ENCODE measurements at places on chromosomes 12 and 14.

DNA sequence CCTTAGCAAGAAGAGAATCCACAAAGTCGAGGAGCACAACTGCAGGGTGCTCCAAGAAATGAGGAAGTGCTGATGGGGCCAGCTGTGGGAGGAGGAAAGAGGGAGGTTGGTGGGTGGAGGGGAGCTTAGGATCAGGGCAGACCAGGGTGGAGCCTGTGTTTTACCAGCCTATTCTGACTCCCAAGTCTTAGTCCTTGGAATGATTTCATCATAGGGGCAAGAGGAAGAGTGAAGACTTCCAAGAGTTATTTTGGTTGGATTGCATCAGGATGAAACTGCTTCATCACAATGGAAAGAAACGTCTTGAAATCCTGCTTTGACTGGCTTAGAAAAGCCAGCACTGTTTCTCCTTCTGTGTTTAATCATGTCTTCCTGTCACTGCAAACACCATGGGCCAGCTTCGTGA is 194.0 kb downstream of the DPF3 start:
- peak; percentile 32 for DNase-seq

GRCh38 chr14:39897657-39898056 is 465.4 kb upstream of the FBXO33 start:
- no peak for DNase-seq

DNA sequence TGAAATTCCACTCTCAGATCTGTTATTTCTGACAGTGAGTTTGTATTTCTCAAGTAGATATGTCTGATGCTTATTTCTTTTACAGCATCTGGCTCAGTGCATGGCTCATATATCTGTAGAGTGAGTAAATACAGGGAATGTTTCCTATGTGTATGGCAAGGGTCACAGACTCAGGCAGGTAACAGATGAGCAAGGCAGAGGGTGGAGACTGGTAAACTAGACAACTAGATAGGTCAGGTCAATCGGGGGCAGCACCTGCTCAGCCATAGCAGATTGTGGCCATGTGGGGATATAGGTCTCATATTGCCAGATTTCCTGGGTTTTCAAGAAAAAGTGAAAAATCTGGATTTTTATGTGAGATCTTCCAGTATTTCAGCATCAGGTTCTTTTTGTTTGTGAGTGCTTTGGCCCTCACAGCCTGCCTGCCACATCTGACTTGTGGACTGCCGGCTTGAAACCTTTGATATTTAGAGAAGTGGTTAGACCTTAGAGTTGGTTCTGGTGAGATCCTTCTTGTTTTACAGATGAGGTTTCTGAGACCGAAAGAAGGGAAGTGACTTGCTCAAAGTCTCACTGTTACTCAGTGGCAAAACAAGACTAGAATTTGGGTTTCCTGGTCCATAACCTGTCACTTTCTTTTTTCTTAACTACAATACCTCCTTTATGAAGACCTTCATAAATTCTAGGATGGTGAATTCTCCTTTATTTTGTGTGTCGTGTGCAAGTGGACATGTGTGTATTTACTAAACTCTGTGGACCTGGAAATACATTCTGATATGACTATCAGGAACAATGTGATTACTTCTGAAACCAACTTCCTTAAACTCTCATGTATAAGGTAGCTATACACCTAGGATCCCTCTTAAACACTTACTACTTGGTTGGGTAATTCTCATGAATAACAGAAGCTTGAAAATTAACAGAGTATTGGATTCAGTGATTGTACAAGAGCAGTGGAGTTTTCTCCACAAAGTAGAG is 34.4 kb downstream of the PROX2 start:
- DNase-seq, result no peak

- no peak for DNase-seq
Observed at GRCh38 chr12:69026336-69026735, 93.4 kb upstream of the CPM start.

GRCh38 chr14:46989566-46989965 is 338.0 kb upstream of the RPL10L start:
- no peak for DNase-seq

GRCh38 chr12:104520242-104520900 is 63.6 kb downstream of the CHST11 start:
- DNase-seq, result no peak

- no peak for DNase-seq
Observed at GRCh38 chr14:22658946-22659345, 14.8 kb upstream of the OR6J1 start.

DNA sequence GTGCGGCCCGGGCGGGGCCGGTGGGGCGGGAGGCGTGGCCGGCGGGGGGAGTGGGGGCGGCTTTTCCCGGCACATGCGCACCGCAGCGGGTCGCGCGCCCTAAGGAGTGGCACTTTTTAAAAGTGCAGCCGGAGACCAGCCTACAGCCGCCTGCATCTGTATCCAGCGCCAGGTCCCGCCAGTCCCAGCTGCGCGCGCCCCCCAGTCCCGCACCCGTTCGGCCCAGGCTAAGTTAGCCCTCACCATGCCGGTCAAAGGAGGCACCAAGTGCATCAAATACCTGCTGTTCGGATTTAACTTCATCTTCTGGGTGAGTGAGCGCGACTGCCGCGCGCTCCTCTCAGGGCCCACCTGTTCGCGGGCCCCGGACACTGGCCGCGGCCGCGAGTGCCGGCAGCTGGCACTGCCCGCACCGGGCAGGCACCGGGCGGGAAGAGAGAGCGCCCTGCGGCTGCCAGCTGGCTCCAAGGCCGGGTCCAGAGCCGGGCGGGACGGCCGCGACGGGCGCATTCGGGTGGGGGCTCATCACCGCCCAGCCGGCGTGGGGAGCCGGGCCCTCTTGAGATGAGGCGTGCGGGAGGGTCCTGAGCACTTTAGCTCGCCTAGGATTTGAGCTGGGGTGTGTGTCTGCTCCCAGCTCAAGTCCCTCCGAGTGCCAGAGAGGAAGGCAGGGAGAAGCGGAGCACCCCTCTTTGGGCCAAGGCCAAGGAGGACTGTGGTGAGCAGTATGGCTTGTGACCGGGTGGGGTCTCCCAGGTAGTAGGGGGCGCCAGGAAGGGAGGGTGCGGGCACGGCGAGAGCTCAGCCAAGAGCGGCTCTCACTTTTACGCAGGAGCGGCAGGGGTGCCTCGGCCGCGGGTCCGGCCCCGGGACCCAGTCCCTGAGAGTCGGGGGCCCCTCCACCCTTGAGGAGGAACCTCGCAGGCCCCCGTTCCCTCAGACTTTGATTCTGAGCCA is at the start of gene CD9:
TSS of gene CD9 (plus strand) at position 145 of the 957 bp plus-strand sequence. CDS start at position 245, 100 bp downstream.
- DNase-seq, result no peak

GRCh38 chr12:114676142-114676741 is 7.7 kb downstream of the TBX3 start:
- no peak for DNase-seq

GRCh38 chr14:92756446-92756845 is 8.0 kb upstream of the LGMN start:
- DNase-seq, result no peak

- no peak for DNase-seq
Observed at GRCh38 chr14:62631176-62631575, 414.1 kb downstream of the KCNH5 start.

GRCh38 chr14:79749065-79749464 is 462.2 kb downstream of the DIO2 start:
- no peak for DNase-seq

- no peak for DNase-seq
Observed at GRCh38 chr14:73261520-73262426, 24.5 kb downstream of the PAPLN start.

DNA sequence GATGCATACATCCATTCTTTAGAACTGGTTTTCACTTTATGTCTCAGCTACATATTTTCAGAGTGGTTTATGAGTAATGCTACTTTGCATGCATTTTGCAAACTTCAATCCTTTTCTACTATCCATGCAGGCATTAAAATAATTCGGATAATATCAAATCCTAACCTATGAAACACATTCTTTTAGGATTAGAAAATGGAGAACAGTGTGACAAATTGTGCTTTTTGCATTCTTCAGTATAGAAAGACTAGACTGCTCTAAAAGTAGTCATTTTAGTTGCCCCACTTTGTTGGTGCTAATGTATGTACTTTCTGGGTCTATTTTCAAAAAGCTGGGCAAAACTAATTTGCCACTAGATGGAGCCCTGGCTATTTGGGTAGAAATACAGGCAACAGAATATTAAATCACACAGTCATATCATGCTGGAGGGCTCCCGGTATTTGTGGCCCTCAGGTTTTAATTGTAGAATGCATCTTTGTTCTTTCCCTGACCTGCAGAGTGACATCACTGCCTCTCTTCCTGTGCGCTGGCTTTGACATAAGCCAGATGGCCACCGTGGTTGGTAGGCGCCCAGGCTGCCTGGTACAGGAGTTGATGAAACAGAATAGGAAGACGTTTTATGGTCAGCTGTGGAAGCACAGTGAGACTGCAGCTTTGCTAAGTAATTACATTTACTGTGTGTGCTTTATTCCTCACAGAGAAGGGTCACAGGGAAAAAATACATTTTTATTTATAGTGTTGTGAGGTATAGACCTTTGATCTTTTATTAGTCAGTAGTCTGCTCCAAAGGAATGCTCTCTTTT is 28.1 kb downstream of the MSRB3 start:
- DNase-seq, result no peak

GRCh38 chr14:72643317-72643801 is 250.5 kb downstream of the DPF3 start:
- peak; percentile 85 for DNase-seq

GRCh38 chr14:38611928-38612327 is 356.0 kb upstream of the CLEC14A start:
- DNase-seq, result no peak

DNA sequence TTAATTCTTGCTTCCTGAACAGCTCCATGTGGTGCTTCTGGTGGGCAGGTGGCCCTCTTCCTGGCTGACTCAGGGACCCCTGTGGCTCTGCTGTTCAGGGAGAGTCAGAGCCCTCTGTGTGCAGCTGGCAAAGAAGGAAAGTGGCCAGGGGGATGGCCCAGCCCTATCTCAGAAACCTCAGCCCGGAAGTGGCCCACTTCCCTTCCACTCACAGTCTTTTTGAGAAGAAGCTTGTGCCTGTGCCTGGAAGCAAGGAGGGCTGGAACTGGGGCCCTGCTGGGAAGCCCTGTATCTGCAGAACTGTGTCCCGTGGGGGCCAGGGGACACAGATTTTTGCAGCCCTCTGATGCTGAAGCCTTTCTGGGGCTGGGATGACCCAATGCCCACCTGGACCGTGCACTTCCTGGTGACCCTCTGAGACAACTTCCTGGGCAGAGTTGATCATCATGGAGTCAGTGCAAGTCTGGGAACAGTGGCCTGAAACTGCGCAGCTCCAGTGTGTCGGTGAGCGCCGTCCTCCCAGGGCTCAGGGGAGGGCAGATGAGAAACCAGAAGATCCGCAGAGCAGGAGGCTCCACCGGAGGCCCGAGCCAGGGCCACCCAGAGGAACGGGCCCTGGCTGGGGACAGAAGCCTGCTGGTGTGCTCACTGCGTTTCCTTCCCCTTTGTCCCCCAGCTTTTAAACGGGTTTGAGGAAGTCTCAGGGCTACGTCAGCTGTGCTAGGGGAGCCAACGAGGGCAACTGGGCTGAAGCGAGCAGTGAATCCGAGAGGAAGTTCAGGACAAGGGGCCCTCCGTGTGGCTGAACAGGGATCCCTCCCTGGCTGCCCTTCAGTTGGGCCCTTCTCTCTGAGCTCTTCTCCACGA is 217.4 kb upstream of the RTL1 start:
- DNase-seq, result no peak

- no peak for DNase-seq
Observed at GRCh38 chr14:105177082-105177481, 4.0 kb downstream of the NUDT14 start.

DNA sequence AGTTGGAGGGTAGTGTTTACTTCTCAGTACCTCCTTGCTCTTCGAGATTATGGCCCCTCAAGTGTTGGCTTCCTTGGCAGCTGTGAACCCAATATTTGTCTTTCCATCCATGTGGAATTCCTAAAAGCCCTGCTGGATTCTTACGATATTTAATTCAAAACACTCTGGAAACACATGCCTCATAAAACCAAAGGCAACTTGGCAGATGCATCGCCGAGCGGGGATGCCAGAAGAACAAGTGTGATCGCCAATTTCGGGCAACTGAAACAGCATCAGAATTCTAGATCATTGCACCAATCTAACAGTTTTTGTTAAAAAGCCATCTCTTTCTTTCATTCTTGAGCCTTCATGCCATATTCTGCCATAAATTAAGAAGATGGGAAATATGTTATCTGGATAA is 934.4 kb downstream of the AACS start:
- no peak for DNase-seq

- DNase-seq, result no peak
Observed at GRCh38 chr14:56044196-56044595, 74.0 kb upstream of the PELI2 start.

Measured in amniotic stem cell (primary cell).